ENCODE measurements at places on chromosomes 6 and 20.
A peak's percentile ranks its signal among the peaks of the same experiment; 100 is the strongest.

- DNase-seq = no peak
Measured at GRCh38 chr6:21227486-21227885, 366.1 kb upstream of the SOX4 start.

GRCh38 chr6:169990095-169991030, 238.9 kb downstream of the ERMARD start:
- DNase-seq = no peak

GRCh38 chr20:41978246-41978790, 360.1 kb upstream of the CHD6 start:
- no peak for DNase-seq

DNA sequence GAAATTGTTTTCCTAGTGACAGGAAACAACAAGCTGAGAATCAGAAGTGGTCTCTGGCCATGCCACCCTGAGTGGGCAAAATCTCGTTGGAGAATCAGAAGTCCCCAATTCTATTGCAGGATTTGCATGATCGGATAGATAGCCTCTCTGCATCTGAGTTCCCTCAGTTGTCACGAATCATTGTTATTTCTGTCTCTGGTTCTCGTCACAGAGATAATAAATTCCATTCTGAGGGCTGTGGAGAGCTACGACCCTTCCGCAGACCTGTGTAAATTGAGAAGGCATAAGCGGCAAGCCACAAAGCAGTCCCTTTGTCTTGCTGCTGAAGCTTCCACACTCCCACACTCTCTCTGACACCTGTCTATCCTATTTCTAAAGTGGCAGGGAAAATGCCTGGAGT, 102.4 kb upstream of the CNR1 start:
- peak; percentile 25 for DNase-seq

DNA sequence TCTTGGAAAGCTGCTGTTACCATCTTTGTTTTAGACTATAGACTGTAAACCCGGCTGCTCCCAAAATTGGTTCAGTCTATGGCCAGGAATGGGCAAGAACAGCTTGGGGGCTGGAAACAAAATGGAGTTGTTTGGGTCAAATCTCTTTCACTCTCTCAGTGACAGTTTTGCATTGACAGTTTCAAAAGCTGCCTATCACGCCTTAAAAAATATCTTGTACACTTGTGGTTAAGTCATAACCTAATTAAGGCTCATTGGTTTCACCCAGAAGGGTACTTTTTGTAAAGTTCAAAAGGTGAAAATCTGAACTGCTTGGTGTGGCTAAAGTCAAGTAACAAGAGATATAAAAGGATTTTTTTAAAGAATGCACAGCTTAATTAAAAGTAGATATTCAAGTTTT, 76.1 kb upstream of the PRL start:
- no peak for DNase-seq

DNA sequence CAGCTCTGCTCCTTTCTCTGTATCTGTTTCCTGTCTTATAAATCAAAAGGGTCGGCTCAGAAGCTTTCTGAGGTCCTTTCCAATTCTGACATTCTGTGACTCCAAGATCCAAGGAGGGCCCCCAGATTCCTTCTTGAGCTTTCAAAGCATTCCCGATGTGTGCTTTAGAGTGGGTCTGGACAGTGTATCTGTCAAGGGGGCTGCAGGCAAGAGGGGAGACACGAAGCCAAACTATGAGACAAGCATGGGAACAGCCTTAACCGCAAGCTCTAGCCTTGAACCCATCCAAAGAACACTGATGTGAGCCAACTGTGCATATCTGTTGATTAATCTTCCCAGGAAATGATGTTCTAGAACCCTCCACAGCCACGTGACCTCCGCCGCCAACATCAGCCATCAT, 73.8 kb downstream of the TSHZ2 start:
- DNase-seq = no peak

- no peak for DNase-seq
Measured at GRCh38 chr20:64140956-64141355, 23.3 kb upstream of the MYT1 start.

DNA sequence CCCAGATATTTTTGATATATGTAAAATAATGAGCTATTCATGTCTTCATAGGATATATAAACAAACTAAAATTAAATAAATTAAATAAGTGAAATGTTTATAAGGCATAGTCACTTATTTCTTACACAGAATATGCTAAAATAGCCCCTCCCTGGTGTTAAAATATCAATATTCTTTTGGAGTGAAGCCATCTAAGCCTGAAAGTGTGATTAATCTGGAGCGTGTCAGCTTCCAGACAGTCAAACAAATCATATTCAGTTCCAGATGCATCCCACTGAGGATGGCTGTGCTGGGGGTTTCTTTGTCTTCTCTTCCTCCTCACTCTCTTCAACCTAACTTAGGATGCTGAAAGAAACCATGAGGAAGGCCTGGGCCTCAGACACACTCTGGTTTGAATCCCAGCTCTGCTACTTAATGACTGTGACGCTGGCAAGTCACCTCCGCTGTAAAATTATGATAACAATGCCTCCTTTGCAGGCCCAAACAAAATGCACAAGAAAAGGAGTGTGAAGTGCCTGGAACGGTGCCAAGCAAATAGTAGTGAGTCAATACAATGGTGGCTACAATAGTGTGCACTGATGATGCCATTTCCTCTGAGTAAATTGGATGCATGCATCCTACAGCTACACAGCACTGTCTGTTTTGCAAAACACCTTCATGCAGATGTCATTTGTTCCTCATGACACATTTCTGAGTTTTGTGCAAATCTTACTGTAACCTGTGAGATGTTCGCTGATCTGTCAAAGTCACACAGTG, 161.4 kb downstream of the FOXC1 start:
- peak; percentile 93 for DNase-seq

GRCh38 chr20:58107533-58107932, 120.9 kb downstream of the ANKRD60 start:
- no peak for DNase-seq

GRCh38 chr6:136067731-136068341, 182.3 kb downstream of the MTFR2 start:
- no peak for DNase-seq

GRCh38 chr6:15420959-15421438, 175.1 kb downstream of the JARID2 start:
- DNase-seq = no peak

GRCh38 chr20:14830899-14831298, 493.5 kb upstream of the FLRT3 start:
- no peak for DNase-seq

DNA sequence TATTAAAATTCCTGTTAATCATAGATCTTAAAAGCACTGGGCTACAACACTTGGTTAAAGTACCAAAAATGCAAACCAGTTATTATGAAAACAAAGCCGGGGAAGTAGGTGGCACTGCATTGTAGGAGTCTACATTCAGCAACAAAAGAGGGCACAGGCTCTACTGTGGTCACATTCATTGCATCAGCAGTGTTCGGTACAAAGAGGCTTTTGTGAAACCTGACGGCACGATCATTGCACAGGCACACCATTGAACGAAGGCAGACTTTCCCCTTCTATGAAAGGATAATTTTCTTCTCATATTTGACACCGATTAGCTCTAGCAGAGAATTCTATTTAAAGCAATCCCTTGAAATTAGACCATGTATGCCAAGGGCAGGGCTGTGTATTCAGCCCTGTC, 44.6 kb upstream of the AGPAT4 start:
- DNase-seq = no peak

- DNase-seq = no peak
Measured at GRCh38 chr6:104500265-104500664, 359.5 kb downstream of the HACE1 start.

- no peak for DNase-seq
Measured at GRCh38 chr6:166023273-166023989, 144.2 kb downstream of the TBXT start.

- no peak for DNase-seq
Measured at GRCh38 chr6:129504456-129504855, 205.5 kb downstream of the ARHGAP18 start.

GRCh38 chr6:116405138-116405537, 34.4 kb downstream of the DSE start:
- no peak for DNase-seq

DNA sequence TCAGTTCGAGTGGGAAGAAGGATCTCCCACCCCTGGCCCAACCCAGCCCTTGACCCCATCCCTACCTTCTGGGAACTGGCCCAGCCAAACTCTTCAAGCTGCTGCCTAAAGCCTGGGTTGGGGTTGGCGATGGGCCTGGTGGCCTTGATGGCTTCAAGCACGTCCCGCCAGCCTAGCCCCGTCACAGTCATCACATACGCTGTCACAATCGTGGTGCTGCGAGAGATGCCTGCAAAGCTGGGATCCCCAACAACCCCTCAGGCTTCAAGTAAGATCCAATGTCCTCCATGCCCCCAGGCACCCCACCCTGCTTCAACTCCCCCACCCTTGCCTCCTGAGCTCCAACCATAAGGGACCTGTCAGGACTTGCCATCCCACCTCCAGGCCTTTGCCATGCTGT, 7.8 kb downstream of the DUSP15 start:
- DNase-seq = no peak

- DNase-seq = no peak
Measured at GRCh38 chr6:69735027-69735426, 61.8 kb downstream of the LMBRD1 start.

GRCh38 chr6:47938405-47938804, 156.6 kb downstream of the OPN5 start:
- DNase-seq = no peak

- DNase-seq = no peak
Measured at GRCh38 chr20:51199920-51200319, 177.0 kb upstream of the KCNG1 start.

- peak; percentile 63 for DNase-seq
Measured at GRCh38 chr6:157221049-157221816, 102.1 kb downstream of the TMEM242 start.

DNA sequence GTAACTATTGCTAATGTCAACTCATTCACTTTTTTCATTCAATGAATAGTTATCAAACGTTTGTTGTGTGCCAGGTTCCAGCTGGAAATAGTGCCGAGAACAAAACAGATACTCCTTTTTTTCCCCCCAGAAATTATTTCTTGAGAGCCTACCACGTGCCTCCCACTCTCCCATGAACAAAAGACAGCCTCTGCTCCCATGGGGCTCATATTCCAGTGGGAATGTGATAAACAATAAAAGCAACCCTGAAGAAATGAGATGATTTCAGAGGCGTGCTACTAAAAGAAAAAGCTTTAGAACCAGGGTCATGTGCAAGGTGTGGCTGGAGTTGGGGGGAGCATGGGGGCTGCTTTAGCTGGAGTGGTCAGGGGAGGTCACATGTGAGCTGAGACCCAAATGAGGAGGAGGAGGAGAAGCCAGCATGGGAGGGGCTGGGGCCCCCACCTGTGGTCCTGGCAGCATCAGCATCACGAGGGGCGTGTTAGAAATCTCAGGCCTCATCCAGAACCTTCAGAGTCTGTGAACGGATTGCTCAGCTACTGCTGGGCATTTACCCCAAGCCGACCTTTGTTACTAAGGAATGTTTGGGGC, 157.4 kb downstream of the EYA2 start:
- no peak for DNase-seq
